B cell (primary cell): ENCODE measurements at places on chromosomes 12 and 14. TPM values are rescaled to one million over a fixed set of nuclear protein-coding genes. Genes with fewer than 3 reads are reported as not detected.

Gene ERP29
- polyA plus RNA-seq = 130 and 146 TPM in 2 replicates

Gene TTC9
- 11.5 and 15.3 TPM in 2 replicates for polyA plus RNA-seq

Gene TSPAN8
- polyA plus RNA-seq = not detected in 2 replicates

Gene FAM181A
- polyA plus RNA-seq = not detected in 2 replicates

Gene MYO1H
- polyA plus RNA-seq = not detected in 2 replicates

Gene MCRS1
- polyA plus RNA-seq = 107 and 123 TPM in 2 replicates
